ENCODE measurements at places on chromosomes 11 and 22. TPM values are rescaled to one million over a fixed set of nuclear protein-coding genes. Genes with fewer than 3 reads are reported as not detected.
A peak's percentile ranks its signal among the peaks of the same experiment; 100 is the strongest.

The NNMT gene
- not detected for total RNA-seq

- H3K36me3 ChIP-seq: peaks cover 17% of the 10 kb centered on the region
- H3K4me1 ChIP-seq: peaks cover 40% of the 10 kb centered on the region
- H3K27me3 ChIP-seq: no peaks in the 10 kb centered on the region
- peak overlapping the region; percentile 73 for H3K27ac ChIP-seq
Measured at GRCh38 chr22:40425082-40425481, 54.7 kb downstream of the SGSM3 start.

GRCh38 chr11:47248304-47248663 lies 330 bp downstream of the ACP2 start:
- H3K4me1 ChIP-seq: peaks cover 25% of the 10 kb centered on the region
- no peaks in the 10 kb centered on the region for H3K27me3 ChIP-seq
- DNase-seq: no peak

- peak overlapping the region; percentile 94 for H3K27ac ChIP-seq
- H3K4me3 ChIP-seq: peak overlapping the region; percentile 97
- no peaks in the 10 kb centered on the region for H3K36me3 ChIP-seq
- peaks cover 44% of the 10 kb centered on the region for H3K4me1 ChIP-seq
Measured at GRCh38 chr11:63939397-63939891, 642 bp downstream of the NAA40 start.

GRCh38 chr11:882596-882995 lies 28.0 kb downstream of the CHID1 start:
- no peaks in the 10 kb centered on the region for H3K27me3 ChIP-seq
- H3K36me3 ChIP-seq: no peaks in the 10 kb centered on the region
- DNase-seq: no peak
- H3K4me1 ChIP-seq: peaks cover 3% of the 10 kb centered on the region
- no peak overlapping the region for H3K4me3 ChIP-seq

DNA sequence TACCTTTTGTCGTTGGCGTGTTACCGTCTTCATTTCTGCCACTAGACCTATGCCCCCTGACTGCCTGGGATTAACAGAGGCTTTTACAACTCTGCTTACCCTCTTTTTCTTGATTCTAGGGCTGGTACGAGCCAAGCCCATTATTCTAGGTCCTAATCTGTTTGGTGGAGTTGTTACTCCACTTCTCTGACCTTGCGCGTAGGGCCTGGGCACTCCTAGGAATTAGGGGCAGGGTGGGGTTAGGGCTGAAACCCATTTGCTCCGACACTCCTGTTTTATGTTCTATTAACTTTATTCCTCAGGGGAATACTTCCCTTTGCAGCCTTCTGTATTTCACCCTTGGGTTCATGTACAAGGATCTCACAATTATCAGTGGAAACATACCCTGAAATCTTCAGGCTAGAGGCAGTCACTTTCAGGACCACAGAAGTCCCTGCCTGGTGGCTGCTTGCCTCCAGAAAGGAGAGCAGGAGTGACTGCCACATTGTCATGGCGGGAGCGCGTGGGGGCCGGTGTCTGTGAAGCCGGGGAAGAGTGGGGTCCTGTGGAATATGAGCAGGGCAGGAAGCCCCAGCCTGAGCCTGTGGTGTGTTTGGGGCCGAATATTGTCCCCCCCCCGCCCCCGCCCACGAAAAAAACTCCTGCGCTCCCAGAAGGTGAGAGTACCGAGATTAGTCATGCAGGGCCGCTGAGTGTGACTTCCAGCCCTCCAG lies 731 bp upstream of the SLC37A2 start:
- DNase-seq: no peak
- H3K27me3 ChIP-seq: peaks cover 48% of the 10 kb centered on the region
- no peaks in the 10 kb centered on the region for H3K36me3 ChIP-seq

DNA sequence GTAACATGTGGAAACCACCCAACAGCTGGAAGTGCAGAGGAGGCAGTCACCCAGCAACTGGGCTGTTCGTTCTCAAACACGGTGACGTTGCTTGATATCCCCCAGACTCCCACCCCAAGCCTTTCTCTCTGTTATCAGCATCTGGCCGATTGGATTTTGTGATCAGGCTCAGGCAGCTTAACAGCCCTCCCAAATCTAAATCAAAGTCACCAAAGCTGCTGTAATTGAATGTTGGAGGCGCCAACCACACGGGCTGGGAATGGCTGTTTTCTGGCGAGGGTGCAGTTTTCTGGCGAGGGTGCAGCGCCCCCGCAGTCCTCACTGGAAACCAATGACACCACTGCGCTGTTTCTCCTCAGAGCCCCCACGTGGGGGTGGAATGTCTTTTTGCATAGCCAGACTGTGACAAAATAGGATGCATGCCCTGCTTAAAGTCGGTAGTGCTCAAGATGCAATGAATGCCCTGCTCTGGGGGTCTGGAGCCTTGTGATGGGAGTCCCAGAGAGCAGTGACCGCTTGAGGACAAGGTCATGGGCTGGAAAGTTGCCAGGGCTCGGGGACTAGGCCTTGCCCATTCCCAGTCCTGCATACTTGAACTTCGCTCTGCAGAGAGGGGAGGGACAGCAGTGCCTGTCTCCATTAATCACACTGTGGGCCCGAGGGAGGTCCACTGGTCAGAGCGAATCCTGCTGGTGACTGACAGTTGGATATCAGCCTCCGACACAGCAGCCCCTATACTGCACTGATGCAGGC lies 105.3 kb downstream of the MORC2 start:
- H3K4me1 ChIP-seq: peaks cover 5% of the 10 kb centered on the region
- no peak overlapping the region for H3K4me3 ChIP-seq
- DNase-seq: no peak
- H3K36me3 ChIP-seq: no peaks in the 10 kb centered on the region

GRCh38 chr11:123214396-123214795 lies 19.3 kb upstream of the CLMP start:
- H3K27me3 ChIP-seq: peaks cover 5% of the 10 kb centered on the region
- no peaks in the 10 kb centered on the region for H3K36me3 ChIP-seq
- H3K4me1 ChIP-seq: no peaks in the 10 kb centered on the region
- H3K4me3 ChIP-seq: no peak overlapping the region

- no peak overlapping the region for H3K27ac ChIP-seq
- H3K36me3 ChIP-seq: no peaks in the 10 kb centered on the region
- no peaks in the 10 kb centered on the region for H3K27me3 ChIP-seq
- H3K4me1 ChIP-seq: no peaks in the 10 kb centered on the region
Measured at GRCh38 chr11:18270102-18270501, 4.0 kb downstream of the SAA1 start.

DNA sequence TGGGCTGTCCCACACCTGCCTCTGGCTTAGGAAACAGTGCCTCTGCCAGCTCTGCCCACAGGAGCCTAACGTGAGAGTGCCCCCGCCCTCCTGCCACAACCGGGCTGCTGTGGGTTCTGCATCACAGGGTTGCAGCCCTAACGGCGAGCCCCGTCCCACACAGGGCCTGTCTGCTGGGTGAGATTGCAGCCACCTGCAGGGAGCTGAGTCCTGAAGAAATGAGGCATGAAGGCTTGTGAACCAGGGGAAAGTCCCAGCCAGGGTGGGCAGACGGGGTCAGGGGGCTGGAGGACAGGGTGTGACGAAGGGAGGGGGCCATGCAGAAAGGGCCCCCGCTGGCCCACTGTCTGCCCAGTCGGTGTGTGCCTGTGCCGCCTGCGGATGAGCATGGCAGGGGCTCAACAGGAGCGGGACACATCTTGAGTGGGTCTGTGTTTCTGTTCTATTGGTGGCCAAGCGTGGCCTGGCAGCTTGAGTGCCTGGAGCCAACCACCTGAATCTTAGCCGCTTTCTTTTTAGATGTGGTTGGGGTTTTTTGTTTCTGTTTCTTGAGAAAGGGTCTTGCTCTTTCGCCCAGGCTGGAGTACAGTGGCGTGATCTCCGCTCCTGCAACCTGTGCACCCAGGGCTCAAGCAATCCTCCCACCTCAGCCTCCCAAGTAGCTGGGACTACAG lies 38.9 kb downstream of the CTTN start:
- no peak overlapping the region for H3K4me3 ChIP-seq
- no peaks in the 10 kb centered on the region for H3K36me3 ChIP-seq
- no peaks in the 10 kb centered on the region for H3K4me1 ChIP-seq
- no peak for DNase-seq
- H3K27ac ChIP-seq: no peak overlapping the region

- no peak overlapping the region for H3K4me3 ChIP-seq
- no peak for DNase-seq
- peak overlapping the region; percentile 84 for H3K27ac ChIP-seq
- H3K4me1 ChIP-seq: peaks cover 60% of the 10 kb centered on the region
Measured at GRCh38 chr11:65562020-65562419, 3.9 kb upstream of the LTBP3 start.

DNA sequence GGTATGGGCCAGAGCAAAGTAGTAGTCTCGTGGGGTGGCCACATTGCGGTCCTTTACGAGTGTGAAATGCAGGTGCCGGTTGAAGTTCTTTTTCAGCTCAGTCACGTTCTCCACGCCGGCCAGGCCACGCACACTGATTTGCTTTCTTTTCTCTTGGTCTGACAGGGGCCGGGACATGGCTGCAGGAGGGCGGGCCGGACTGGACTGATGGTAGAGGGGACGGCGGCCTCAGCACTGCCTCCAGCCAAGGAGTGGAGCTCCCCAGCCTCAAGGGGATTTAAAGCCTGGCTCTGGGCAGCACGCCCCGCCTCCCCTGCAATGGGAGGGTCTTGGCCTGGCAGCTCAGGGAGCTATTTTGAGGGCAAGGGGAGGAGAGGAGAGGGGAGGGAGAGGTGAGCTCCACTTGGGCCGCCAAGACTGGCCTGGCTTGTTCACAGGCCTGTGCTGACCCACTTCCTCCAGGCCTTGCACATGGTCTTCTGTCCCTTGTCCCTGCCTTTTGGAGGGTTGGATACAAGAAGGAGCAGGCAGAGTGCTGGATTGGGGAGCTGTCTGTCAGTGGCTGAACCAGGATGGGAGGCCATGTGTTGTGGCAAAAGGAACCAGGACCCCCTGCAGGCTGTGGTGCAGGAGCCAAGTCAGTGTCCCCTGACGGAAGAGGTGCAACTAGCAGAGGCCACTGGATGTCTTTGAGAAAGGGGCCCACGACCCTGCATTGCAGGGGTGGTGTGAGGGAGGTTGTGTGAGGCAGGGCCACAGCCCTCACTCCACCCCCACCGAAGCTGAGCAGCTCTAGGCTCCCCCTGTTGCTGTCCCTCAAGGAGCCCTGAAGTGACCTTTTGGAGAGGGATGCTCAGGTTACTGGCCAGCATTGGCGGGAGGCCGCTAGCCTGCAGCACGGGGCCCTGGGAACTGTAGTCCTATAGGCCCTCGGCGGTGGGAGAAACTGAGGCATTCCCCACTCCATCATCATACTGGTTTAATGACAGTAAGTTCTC lies at the start of gene PYGM:
PYGM (minus strand) TSS at position 253 of the 998 bp plus-strand sequence; CDS start at position 177, 76 bp downstream.
- no peaks in the 10 kb centered on the region for H3K27me3 ChIP-seq
- H3K27ac ChIP-seq: peak within 1 kb of the TSS; percentile 92
- peaks cover 7% of the 10 kb centered on the region for H3K36me3 ChIP-seq
- H3K4me1 ChIP-seq: peaks cover 91% of the 10 kb centered on the region
- no peak for DNase-seq
- H3K4me3 ChIP-seq: peak within 1 kb of the TSS; percentile 93

The GPHA2 gene
- total RNA-seq: 0.69 TPM

DNA sequence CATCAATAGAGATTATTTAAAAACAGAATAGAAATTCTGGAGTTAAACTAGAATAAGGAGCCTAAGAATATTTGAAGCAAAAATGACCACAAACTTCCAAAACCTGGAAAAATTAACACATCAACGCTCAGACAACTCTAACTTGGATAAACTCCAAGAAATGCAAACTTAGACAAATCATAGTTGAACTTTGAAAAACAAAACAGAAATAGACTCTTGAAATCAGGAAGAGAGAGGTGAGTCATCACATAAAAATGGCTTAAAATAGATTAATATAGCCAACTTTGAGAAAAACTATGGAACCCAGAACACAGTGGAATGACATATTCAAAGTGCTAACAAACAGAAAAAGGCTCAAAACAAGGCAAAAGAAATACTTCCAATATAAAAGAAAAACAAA lies 974.2 kb downstream of the JRKL start:
- H3K27me3 ChIP-seq: no peaks in the 10 kb centered on the region
- DNase-seq: no peak
- no peak overlapping the region for H3K4me3 ChIP-seq
- H3K36me3 ChIP-seq: no peaks in the 10 kb centered on the region
- H3K27ac ChIP-seq: no peak overlapping the region
- H3K4me1 ChIP-seq: no peaks in the 10 kb centered on the region

All from naive thymus-derived CD8-positive, alpha-beta T cell (primary cell).